Activated T-cell treated with anti-CD3 and anti-CD28 coated beads, Interleukin-2, amount 50 U/mL, for 1 hour (primary cell): ENCODE measurements at places on chromosomes 3 and 15.

DNA sequence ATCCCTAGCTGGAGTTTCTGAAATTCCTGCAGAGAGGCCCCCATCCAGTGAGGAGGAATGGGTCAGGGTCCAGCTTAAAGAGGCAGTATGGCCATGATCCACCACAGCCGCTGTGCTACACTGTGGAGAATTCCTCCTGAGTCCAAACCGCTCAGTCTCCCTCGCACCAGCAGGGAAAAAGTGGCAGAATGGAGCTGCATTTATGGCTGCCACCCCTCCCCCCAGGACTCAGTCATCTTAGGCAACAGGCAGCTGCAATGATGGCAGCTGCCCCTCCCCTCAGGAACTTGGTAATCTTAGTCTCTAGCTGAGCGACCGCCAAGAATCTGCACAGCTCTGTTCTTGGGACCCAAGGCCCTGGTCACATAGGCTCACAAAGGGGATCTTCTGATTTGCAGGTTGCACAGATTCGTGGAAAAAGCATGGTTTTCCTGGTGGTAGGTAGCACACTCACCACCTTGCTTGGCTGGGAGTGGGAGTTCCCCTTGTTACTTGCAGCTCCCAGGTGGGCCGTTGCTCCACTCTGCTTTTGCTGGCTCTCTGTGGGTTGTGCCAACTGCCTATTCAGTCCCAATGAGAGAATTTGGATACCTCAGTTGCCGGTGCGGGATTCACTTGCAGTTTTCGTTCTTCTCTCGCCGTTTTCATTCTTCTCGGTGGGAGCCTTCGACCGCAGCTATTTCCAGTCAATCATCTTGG, 204.1 kb downstream of the STXBP5L start:
- no peak for DNase-seq

DNA sequence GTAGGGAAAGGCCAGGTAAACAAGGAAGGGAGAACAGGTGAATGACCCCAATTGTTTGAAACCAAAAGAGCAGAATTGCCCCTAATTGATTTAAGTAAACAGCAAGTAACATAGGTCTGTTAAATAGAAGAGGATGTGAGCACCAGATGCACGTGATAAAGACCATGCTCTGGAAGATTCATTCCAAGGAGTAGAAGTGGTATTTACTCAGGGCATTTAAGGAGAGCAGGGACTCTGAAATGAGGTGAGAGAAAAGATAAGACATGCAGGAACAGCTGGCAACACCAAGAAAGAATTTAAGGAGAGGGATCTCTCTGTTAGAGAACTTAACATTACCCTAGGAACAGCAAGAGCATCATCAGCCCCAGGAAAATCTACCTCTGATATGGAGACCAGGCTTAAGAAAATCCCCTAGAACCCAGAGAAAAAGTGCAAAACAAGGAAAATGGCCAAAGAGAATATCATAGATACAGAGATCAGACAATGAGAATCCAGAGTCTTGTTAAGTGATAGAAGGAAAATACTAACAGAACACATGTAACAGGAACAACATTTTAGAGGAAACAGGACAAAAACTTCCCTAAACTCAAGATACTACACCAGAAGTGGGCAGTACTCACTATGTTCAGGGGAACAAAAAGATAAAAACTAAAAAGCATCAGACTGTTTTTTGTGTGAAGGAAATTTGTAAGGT, 6.4 kb downstream of the NUDT16 start:
- no peak for DNase-seq

- no peak for DNase-seq
Measured at GRCh38 chr3:69309814-69310213, 76.1 kb downstream of the FRMD4B start.

- DNase-seq = no peak
Measured at GRCh38 chr15:48178648-48178931, 495 bp upstream of the MYEF2 start.

- DNase-seq = no peak
Measured at GRCh38 chr3:35894735-35895134, 255.4 kb downstream of the ARPP21 start.

DNA sequence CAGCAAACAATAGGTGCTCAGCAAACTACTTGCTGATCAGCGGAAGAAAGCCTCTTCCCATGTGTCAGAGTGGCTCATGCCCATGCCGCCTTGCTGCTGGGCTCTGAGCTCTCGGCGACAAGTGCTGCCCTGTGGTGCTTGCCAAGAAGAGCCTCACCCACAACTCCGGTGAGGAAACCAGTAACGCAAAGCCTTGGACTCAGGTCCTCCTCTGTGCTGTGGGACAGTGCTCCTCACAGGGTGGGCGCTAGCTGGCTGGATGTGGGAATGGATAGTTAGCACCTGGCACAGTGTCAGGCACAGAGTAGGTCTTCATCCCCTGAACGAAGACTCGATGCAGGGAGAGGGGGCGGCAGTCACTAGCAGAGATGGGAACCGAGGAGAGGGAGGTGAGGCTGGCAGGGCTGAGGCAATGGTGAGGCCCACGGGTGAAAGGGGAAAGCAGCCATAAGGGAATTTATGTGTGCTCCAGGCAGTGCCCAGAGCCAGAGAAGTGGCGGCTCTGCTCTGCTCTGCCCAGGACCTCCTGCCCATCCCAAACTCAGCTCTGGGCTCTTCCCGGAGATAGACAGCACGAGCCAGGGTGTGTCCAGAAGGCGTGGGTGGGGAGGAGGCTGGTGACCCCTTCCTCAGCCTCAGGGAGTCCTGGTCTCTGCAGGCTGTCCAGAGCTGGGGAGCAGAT, 55.7 kb downstream of the IQSEC1 start:
- DNase-seq = no peak

- no peak for DNase-seq
Measured at GRCh38 chr15:51382787-51383186, 41.3 kb downstream of the GLDN start.

DNA sequence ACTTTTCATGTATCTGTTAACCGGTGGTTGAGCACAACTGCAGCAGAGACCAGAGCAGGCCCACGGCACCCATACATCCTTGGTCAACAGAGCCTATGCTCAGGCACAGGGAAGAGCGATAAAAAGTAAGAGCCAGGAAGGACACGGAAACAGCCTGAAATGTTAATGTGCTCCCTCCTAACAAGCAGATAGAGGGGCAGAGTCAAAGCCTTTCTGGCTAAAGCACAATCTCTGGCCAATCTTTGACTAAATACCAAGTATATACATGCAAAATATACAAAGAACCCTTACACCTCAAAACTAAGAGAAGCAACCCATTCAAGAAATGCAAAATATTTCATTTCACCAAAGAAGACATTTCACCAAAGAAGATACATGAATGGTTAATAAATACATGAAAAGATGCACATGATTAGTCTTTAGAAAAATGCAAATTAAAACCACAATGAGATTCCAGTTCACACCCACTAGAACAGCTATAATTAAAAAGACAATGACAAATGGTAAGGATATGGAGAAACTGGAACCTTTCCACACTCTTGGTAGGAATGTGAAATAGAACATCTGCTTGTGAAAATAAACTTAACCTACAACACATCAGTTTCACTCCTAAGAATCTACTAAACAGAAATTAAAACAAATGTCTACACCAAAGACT, 88.0 kb downstream of the OSBPL10 start:
- no peak for DNase-seq

DNA sequence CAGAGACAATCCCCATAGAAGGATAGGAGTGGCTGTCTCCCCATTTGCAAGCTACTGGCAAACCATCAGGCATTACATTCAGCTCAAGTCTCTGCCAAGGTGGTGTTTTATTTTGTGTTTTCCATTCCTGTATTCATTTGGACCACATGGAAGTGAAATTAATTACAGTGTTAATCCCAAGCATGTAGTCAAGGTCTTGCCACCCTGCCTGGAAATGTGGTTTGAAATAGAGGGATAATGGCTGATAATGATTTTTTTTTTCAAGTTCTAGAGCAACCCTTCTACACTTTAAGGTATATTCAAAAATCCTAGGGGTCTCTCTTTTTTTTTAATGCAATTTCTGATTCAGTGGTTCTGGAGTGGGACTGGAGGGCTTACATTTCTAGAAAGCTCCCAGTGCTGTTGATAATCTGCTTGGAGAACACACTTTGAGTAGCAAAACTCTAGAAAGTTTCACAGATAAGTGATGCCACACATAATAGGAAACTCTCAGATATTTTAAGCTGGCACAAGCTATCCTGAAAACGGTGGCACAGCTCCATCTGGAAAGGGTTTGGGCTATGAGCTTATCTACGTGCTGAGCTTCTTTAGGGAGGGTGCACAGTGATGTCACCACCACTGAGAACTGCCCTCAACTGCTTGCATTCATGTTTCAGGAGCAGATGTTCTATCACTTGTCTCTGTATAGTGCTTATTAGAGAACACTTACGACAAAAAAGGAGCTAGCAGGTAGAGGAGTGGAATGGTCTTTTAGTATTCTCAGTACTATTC, 140.1 kb upstream of the IL12A start:
- DNase-seq = no peak

DNA sequence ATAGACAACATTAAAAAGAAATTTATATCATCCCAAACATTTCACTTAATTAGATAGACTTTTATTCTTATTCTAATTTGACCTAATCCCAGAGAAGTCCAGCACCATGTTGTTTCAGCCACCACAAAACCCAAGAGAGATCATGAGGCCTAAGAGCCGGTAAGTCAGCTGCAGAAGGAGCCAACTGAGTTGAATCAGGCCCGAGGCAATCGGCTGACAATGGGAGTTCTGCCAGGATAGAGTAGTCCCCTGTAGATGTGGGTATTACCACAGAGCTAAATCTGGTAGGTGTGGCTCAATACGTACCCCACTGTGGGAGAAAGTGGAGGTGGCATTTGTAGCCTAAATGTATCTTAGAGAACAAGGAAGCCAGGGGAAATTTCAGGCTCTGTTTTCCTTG, 49.7 kb upstream of the UMPS start:
- no peak for DNase-seq

DNA sequence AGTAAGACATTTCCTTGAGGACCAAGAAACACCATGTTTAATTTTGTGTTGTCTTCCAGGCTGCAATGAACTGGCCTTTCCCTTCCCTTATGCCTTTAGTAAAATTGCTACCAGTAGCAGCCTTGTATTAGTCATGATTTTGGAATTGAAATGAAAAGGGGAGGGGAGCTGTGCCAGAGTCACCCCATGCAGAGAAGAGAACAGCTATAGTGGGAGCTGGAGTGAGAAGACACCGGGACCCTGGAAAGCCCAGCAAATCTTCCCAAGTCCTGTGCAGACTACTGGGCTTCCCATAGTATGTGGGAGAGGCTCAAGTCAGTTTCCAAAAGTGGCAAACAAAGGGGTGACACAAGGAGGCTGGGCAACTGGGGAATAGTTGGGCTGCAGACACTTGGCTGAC, 178.5 kb downstream of the NR1D2 start:
- no peak for DNase-seq

GRCh38 chr3:133211856-133212255, 173.7 kb downstream of the TMEM108 start:
- no peak for DNase-seq

DNA sequence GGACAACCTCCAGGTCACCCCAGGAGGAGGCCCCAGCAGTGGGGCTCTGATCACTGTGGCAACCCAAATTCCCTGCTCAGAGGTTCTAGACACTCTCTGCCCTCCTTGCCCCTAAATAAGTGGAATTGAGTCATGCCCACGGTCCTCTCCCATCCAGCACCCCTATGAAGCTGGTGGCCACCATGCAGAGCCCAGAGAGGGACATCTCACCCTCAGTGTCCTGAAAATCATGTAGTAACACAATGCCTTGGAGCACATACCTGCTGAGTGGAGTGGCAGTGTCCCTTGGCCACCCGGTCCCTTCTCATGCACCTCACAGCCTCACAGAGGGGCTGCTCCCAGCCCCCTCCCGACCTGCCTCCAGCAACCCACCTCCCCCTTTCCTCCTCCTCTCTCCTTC, 114.3 kb upstream of the MEF2A start:
- no peak for DNase-seq

GRCh38 chr3:8851703-8852102, 82.3 kb upstream of the OXTR start:
- no peak for DNase-seq

DNA sequence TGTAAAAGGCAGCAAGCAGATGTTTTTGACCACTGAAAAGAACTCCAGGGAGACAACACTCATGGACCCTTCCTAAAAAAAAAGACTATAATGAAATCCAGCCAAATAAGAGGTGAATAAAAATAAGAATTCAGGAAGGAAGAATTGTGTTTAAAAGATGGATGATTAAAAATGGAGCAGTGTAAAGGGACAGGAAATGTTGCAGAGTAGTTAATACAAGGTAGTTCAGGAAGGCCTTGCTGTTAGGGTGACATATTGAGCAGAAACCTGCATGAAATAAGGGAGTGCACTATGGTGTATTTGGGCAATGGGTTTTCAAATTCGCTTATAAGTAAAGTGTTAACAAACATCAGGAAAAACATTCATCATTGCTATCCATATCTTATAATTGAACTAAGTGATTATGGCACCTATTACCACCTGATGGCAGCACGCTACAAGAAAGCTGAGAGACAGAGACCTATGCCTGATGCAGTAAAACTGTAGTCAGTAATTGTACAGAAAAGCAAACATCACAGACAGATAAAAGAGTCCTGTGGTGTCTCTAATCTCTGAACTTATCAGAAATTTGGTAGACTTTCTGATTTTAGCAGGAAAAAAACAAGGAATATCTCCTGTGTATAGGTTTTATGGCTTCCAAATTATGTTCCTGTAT, 5.8 kb upstream of the DBR1 start:
- DNase-seq = no peak

- DNase-seq = no peak
Measured at GRCh38 chr3:186471771-186472170, 72.4 kb downstream of the CRYGS start.

DNA sequence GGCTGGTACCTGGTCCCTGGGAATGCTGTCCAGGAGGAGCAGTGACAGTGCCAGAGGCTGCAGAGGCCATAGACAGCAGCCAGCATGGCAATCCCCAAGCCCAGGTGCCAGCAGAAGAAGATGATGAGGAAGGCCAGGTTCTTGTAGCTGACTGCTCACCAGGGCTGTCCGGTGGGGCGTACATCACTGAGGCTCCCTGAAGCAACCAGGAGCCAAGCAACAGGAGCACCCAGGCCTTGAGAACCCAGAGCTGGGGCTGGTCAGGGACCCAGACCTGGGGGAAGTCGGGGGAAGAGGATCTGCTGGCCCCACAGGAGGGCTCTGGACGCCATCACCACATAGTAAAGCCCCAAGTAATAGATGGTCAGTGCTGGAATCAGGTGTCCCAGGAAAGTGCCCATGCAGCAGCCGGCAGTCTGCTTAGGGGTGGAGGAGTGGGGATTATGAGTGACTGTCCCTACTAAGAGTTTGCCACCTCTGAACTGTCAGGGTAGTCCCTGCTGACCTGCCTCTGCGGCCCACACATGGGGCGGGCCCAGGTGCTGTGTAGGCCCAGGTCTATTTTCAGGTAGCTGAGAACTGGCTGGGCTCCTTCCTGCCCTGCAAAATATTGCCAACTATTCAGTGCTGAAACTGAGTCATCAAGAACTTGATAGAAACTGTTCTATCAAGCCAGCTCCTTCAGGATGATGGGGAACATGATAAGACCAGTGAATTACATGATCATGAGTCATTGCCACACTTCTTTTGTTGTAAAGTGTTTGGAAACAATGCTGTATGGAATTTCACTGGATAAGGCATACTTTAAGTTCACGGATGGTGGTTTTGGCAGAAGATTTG, 68.7 kb downstream of the CHRD start:
- no peak for DNase-seq

GRCh38 chr3:23953523-23953922, 8.4 kb downstream of the NR1D2 start:
- DNase-seq = no peak
